ENCODE measurements at places on chromosomes 13 and 19. TPM values are rescaled to one million over a fixed set of nuclear protein-coding genes. Genes with fewer than 3 reads are reported as not detected.

- no peak overlapping the region for H3K27ac ChIP-seq
- no peaks in the 10 kb centered on the region for H3K4me1 ChIP-seq
- no peaks in the 10 kb centered on the region for H3K36me3 ChIP-seq
- H3K4me3 ChIP-seq, result no peak overlapping the region
Observed at GRCh38 chr19:28396287-28396831, 816.6 kb downstream of the UQCRFS1 start.

- H3K4me1 ChIP-seq, result no peaks in the 10 kb centered on the region
- peaks cover 1% of the 10 kb centered on the region for H3K36me3 ChIP-seq
- peaks cover 14% of the 10 kb centered on the region for H3K27me3 ChIP-seq
- DNase-seq, result no peak
Observed at GRCh38 chr13:21709697-21710096, 38.8 kb downstream of the FGF9 start.

GRCh38 chr13:99861771-99862170 lies 109.8 kb downstream of the ZIC5 start:
- no peak overlapping the region for H3K4me3 ChIP-seq
- H3K27me3 ChIP-seq, result no peaks in the 10 kb centered on the region
- peaks cover 5% of the 10 kb centered on the region for H3K36me3 ChIP-seq
- no peaks in the 10 kb centered on the region for H3K4me1 ChIP-seq
- DNase-seq, result no peak
- H3K27ac ChIP-seq, result no peak overlapping the region

GRCh38 chr19:46393456-46394401 lies 19.6 kb downstream of the CCDC8 start:
- H3K27ac ChIP-seq, result peak overlapping the region; percentile 96
- no peaks in the 10 kb centered on the region for H3K27me3 ChIP-seq
- DNase-seq, result peak; percentile 81
- H3K4me3 ChIP-seq, result no peak overlapping the region

- no peak for DNase-seq
- no peak overlapping the region for H3K27ac ChIP-seq
- H3K27me3 ChIP-seq, result no peaks in the 10 kb centered on the region
- peaks cover 68% of the 10 kb centered on the region for H3K4me1 ChIP-seq
Observed at GRCh38 chr19:46409191-46409590, 4.2 kb downstream of the CCDC8 start.

GRCh38 chr13:39556866-39557265 lies 46.1 kb downstream of the LHFPL6 start:
- peaks cover 6% of the 10 kb centered on the region for H3K36me3 ChIP-seq
- no peaks in the 10 kb centered on the region for H3K27me3 ChIP-seq
- no peak overlapping the region for H3K4me3 ChIP-seq
- no peak for DNase-seq

GRCh38 chr19:32812036-32812435 lies 57.5 kb downstream of the SLC7A9 start:
- peaks cover 27% of the 10 kb centered on the region for H3K27me3 ChIP-seq
- H3K4me1 ChIP-seq, result no peaks in the 10 kb centered on the region
- no peak overlapping the region for H3K27ac ChIP-seq
- no peaks in the 10 kb centered on the region for H3K36me3 ChIP-seq

DNA sequence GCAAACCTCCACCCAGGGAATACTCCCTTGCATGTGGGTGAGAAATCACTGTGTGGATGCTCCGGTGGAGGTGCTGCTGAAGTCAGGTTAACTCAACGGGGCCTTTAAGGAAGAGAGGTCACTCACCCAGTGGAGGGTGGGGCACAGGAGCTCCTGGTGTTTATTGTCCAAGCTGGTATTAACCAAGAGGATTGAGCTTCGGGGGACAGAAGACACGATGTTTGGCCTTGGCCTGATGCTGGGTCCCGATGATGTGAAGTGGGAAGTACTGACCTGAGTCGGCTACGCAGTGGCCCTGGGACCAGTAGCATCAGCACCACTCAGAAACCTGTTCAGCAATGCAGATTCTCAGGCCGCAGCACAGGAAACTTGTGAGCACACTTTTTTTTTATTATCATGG lies 85.7 kb upstream of the WASF3 start:
- no peak overlapping the region for H3K4me3 ChIP-seq
- H3K27me3 ChIP-seq, result peaks cover 2% of the 10 kb centered on the region
- DNase-seq, result no peak
- H3K4me1 ChIP-seq, result peaks cover 18% of the 10 kb centered on the region

- peaks cover 32% of the 10 kb centered on the region for H3K27me3 ChIP-seq
- no peak overlapping the region for H3K4me3 ChIP-seq
- H3K27ac ChIP-seq, result no peak overlapping the region
Observed at GRCh38 chr19:17806945-17807344, 12.0 kb downstream of the B3GNT3 start.

The IGSF23 gene
- not detected for total RNA-seq

DNA sequence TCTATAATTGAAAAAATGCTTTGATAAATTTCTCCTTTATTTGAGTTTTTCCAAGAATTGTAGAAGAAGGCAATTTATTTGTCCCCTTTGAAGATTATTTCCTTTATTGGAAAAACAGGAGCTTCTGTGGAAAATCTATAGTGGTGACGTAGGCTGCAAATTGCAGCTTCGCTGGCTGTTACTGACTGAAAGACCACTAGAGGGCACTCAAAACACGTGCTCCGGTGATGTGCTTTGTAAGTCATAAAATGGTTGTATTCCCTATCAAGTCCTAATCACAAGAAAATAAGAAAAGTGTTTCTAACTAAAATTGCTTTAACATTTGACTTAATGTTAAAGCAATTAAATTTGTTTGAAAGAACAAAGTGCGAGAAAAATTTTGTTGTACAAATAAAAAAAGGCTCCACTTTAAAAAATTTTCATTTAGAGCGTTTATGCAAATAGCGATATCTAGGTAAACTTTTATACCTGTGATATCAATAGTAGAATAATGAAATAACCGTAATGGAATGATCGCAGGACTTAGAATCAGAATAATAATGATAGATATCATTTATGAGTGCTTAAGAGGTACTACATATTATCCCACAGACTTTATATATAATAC lies 638.2 kb upstream of the SPRY2 start:
- no peaks in the 10 kb centered on the region for H3K27me3 ChIP-seq
- H3K27ac ChIP-seq, result no peak overlapping the region
- no peaks in the 10 kb centered on the region for H3K36me3 ChIP-seq
- no peak for DNase-seq
- H3K4me1 ChIP-seq, result no peaks in the 10 kb centered on the region
- no peak overlapping the region for H3K4me3 ChIP-seq

The PLIN5 gene
- total RNA-seq, result not detected

The PRTN3 gene
- not detected for total RNA-seq

- no peaks in the 10 kb centered on the region for H3K36me3 ChIP-seq
- H3K4me3 ChIP-seq, result no peak overlapping the region
- no peak for DNase-seq
- H3K27ac ChIP-seq, result no peak overlapping the region
- peaks cover 2% of the 10 kb centered on the region for H3K27me3 ChIP-seq
Observed at GRCh38 chr13:45828256-45828968, 23.1 kb downstream of the SIAH3 start.

DNA sequence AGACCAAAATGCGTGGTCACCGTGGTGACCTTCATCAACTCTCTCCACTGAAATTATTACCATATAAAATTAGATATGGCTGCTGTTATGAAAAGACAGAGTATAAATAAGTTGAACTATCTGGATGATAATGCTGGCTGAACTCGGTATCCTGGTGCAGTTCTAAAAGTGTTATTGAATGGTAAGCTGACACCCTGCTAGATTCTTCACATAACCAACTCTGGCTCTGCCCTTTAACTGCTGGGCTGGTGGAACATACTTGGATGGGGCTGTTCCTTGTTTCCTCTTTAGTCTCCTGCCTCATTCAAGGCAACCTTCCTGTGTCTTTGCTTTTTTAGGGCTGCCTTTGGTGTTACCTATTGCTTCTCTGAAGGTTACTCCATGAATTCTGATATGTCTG lies 106.9 kb downstream of the FGF9 start:
- no peak overlapping the region for H3K27ac ChIP-seq
- no peak overlapping the region for H3K4me3 ChIP-seq
- peaks cover 2% of the 10 kb centered on the region for H3K27me3 ChIP-seq

GRCh38 chr19:11123114-11123513 lies 32.5 kb downstream of the SPC24 start:
- H3K36me3 ChIP-seq, result peaks cover 35% of the 10 kb centered on the region
- no peak overlapping the region for H3K4me3 ChIP-seq
- no peak for DNase-seq
- H3K4me1 ChIP-seq, result peaks cover 8% of the 10 kb centered on the region

The CDC42EP5 gene
- total RNA-seq, result 62.9 TPM

The EFNA2 gene
- total RNA-seq, result 7.0 TPM

The GNA15 gene
- total RNA-seq, result not detected

DNA sequence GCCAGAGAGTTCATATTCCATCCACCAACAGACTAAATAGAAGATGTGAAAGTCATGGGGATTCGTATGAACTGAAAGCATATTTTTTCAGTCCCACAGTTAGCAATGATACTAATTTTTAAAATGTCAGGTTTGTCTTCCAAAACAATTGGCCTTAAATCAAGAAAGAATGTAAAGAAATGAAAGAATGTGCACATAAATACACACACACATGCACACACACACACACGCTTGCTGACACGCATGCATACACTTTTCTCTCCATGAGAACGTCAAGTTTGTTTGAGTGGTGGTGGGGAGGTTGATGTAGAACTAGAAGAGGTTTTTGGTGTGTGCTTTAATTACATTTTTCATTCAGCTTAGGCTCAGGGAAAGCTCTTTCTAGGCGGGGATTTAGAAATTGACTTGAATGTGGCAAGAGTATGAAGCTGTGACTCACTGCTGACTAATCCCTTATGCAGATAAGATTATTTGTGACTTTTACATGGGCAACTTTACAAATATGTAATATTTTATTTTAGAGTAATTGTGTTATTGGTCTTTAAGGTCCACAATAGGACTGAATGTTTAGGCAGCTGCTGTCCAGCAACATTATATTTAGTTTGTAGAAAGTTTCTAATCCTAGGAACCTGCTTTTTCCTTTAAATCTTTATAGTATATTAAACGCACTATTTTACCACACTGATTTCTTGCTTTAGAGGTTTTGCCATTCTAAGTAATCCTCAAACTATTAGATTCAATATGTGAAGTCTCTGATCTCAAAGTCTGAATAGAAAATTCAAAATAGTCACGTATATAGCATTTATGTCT lies 18.8 kb downstream of the FLT1 start:
- no peak overlapping the region for H3K4me3 ChIP-seq
- H3K36me3 ChIP-seq, result no peaks in the 10 kb centered on the region
- H3K27me3 ChIP-seq, result no peaks in the 10 kb centered on the region

GRCh38 chr13:23544668-23545067 lies 25.5 kb upstream of the TNFRSF19 start:
- H3K4me3 ChIP-seq, result no peak overlapping the region
- H3K27ac ChIP-seq, result no peak overlapping the region
- DNase-seq, result no peak
- H3K36me3 ChIP-seq, result peaks cover 2% of the 10 kb centered on the region

DNA sequence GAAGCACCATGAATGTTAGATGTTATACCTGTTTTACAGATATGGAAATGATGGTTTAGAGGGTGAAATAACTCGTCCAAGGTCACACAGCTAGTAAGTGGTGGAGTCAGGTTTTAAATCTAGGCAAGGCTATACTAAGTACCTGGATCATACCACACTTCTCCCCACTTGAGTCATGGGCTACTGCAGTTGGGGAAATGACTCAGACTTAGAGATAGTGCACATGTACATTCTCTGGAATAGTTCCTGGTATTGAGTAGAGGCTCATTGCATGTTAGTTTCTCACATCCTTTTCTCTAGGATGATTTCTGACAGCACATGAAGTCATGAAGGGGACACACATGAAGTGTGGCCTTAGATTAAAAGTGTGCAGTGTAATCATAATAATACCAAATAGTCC lies 76.2 kb upstream of the TNFSF11 start:
- peaks cover 23% of the 10 kb centered on the region for H3K4me1 ChIP-seq
- no peak for DNase-seq
- no peak overlapping the region for H3K4me3 ChIP-seq
- H3K27ac ChIP-seq, result no peak overlapping the region
- no peaks in the 10 kb centered on the region for H3K36me3 ChIP-seq
- H3K27me3 ChIP-seq, result no peaks in the 10 kb centered on the region

DNA sequence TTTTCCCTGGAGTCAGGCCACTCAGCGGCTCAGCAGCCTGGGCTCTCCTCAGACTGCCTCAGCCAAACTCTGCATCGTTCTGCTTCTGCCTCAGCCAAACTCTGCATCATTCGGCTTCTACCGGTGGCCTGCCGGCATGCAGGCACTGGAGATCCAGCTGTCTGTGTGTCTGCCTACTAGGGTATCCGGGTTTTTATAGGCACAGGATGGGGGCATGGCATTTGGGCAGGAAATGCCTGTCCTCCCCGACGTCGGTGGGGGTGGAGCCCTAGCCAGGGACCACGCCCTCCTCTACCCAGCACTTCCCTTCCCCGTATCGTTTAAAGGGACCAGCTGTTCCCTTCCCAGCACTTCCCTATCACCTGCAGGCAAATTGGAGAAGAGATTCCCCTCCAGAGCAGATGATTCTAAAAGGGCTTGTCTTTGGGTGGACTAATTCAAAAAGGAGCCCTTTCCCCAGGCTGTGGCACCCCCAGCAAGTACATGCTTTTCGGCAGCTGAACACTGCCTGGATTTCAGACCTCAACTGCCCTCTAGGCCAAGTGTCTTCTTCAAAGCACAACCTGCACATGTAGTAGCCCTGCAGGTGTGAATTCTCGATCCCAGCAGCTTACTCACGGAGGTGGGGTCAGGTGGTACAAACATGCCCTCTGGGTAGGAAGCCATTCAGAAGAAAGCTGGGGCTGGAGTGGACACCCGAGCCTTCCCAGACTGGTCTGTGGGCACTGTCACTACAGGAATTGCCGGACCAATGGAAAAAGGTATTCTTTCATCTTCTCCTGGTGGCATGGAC lies 25.4 kb upstream of the GPR12 start:
- H3K27me3 ChIP-seq, result peaks cover 26% of the 10 kb centered on the region
- no peak overlapping the region for H3K27ac ChIP-seq
- DNase-seq, result no peak
- H3K36me3 ChIP-seq, result peaks cover 3% of the 10 kb centered on the region
- no peaks in the 10 kb centered on the region for H3K4me1 ChIP-seq

The ZNF112 gene
- total RNA-seq, result 7.1 TPM

The RHPN2 gene
- total RNA-seq, result 5.4 TPM

The C13orf42 gene
- not detected for total RNA-seq

DNA sequence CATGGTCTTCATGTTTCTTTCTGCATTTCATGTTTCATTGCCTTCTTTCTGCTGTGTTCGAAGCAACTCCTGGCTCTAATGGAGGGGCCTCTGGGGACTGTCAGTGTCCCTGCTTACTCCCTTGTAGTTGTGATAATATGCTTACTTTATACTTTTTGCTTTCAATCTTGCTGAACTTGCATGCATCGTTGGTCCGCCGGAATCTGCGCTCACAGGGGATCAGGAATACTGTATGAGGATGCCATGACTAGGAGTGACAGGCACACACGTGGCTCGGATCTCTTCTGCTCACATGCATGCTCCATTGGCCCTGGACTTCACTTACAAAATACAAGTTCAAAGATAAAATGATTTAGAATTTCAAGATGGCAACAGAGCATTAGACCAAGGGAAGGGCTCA lies 108.8 kb downstream of the SIPA1L3 start:
- no peaks in the 10 kb centered on the region for H3K27me3 ChIP-seq
- H3K27ac ChIP-seq, result no peak overlapping the region
- H3K4me3 ChIP-seq, result no peak overlapping the region
- no peaks in the 10 kb centered on the region for H3K36me3 ChIP-seq
- no peak for DNase-seq
